ENCODE measurements at places on chromosomes 6 and 20. TPM values are rescaled to one million over a fixed set of nuclear protein-coding genes. Genes with fewer than 3 reads are reported as not detected.
A peak's percentile ranks its signal among the peaks of the same experiment; 100 is the strongest.

Gene SEL1L2
- not detected for total RNA-seq

Gene PNLDC1
- total RNA-seq, result not detected

Gene FAM50B
- total RNA-seq, result 8.0 TPM

Gene THBS2
- total RNA-seq, result 1,102 TPM

Gene MYL9
- total RNA-seq, result 141 TPM

Gene TRIM31
- total RNA-seq, result not detected

Gene OARD1
- 7.7 TPM for total RNA-seq

Gene DZANK1
- total RNA-seq, result 1.5 TPM

- peak; percentile 87 for DNase-seq
Measured at GRCh38 chr6:77457720-77458349, 5.5 kb downstream of the HTR1B start.

DNA sequence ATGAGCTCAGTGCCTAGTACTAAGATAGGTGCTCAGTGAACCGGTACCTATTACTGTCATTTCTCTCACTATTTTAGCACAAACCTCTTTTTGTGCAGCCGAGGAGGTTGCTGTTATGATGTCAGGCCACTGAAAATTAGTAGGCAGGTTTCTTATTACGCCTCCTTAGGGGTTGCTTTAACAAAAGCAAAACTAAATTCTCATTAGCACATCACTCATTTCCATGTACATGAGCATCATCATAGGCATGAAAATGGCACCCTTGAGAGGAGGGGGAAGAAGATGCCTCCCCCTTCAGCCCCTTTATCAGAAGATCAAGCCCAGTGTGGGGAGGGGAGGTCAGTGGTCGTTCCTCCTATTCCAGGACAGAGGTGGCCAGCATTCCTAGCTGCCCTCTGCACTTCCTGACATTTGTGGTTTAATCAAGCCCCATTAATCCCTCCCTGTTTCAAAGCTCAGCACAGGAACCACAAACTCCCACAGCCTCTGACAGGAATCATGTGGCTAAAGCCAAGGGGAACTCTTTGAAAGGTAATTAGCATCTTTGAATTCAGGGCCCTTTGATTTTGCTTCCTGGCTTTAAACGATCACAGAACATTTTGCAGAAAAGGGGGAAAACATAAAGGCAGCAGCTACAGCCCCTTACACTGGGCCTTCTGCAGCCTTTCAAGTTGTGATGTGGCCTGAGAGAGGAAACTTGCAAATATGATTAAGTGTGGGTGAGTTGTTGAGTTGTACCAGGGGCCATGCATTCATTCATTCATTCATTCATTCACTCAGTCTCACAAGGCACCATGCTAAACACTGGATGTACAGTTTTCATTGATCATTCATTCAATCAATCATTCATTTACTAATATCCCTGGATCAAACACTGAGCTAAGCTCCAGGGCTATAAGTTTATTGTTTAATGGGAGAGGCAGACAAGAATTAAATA lies 31.9 kb upstream of the PSMF1 start:
- no peak for DNase-seq

- DNase-seq, result peak; percentile 51
Measured at GRCh38 chr6:43760210-43761168, 9.5 kb upstream of the VEGFA start.

- no peak for DNase-seq
Measured at GRCh38 chr20:11671015-11671511, 246.6 kb upstream of the BTBD3 start.

- DNase-seq, result no peak
Measured at GRCh38 chr6:14310960-14311359, 193.4 kb downstream of the CD83 start.

DNA sequence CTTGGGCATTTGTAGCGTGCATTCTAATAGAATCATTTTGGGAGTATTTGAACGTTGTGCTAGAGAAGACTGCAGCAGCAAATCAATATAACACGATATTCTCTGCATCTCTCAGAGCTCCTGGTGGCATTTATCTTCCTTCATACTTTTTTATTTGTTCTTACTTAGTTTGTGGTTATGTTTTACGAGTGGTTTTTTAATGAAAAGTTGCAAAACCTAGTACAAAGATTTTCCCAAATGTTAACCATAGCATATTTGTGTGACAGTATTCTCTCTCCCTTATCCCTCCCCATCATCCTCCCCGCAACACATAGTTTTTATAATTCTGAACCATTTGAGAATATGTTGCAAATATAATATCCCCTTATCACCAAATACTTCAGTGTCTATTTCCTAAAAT lies 50.4 kb downstream of the JARID2 start:
- no peak for DNase-seq

DNA sequence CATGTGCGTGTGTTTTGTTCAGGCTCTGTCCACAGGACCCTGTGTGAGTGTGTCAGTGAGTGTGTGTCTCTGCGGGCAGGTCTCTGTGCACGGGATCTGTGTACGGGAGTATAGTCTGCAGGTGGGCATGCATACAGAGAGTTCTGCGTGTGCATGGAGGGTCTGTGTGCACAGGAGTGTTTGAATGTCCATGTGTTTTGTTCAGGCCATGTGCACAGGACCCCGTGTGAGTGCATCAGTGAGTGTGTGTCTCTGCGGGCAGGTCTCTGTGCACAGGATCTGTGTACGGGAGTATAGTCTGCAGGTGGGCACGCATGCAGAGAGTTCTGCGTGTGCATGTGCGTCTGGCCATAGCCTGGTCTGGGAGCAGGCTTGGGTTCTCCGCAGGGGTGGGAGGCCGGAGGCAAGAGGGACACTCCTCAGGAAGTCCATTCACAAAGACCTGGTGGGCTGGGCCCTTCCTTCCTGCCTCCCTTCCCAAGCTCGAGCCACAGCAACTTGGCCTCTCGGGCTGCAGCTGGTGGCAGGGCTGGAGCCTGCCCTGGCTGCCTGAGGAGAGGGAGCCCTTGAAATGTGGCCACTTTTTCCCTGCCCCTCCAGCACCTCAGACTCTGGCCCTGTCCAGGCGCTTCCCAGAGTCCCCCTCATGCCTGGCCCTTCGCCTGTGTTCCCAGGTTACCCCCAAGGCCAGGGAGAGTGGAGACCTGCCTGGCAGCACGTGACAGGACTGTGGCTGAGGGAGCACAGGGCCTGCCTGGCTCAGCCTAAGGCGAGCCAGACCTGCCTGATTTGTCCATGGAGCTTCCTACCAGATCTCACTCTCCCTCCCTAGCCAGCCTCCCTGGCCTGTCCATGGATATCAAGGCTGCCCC lies 6.8 kb downstream of the HSPA12B start:
- peak; percentile 68 for DNase-seq

DNA sequence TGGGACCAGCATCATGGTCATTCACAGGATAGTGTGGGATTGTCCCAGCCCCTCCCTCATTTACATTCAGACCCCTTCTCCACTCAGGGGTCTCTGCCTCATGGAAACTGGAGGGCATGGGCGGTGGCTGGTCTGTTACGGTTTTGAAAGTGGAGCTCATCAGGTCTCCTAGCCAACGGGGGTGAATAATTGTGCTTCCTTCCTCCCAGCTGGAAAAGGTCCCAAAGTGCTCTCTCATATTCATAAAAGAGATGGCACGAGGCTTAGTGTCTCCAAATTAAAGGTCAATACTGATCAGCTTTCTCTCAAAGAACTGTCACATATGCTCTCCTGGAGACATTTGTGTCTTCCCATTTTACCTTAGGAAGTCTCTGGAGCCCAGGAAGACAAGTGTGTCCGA lies 19.9 kb downstream of the JARID2 start:
- peak; percentile 84 for DNase-seq

DNA sequence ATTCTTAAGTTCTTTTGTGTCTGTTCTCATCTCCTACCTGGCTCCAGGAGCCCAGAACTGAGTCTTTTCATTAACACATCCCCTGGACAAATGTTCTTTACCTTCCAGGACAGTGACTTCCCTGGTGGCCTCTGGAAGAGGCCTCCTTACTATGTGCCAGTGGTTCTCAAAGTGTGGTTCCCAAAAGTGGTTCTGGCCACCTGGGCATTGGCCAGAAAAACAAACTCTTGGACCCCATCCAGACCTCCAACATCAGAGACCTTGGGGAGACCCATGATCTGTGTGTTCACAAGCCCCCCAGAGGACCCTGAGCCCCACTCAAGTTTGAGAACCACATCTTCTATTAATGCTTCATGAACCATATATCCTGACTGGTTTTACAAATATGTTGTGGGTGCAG lies 7.2 kb upstream of the VSX1 start:
- no peak for DNase-seq

- DNase-seq, result no peak
Measured at GRCh38 chr6:29702519-29703103, 20.6 kb upstream of the HLA-F start.

DNA sequence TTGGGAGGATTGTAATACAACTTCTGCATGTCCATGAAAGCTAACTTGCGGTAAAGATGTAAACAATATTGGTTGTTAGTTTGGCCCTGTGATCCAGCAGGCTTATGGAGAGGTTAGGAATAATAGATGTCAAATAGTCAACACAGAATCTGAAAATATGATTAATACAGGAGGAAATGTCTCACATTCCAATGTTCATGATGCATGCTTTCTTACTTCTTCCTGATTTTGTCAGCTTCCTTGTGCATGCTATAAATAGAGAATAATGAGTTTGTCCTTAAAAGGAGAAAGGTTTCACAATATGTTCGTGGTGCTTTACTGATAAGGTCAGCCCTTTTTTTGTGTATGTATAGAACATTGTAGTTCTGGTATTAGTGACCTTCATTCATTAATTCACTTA lies 136.7 kb downstream of the MMUT start:
- DNase-seq, result no peak

- DNase-seq, result no peak
Measured at GRCh38 chr6:4545893-4546292, 230.3 kb upstream of the CDYL start.
